AG10803 (cell line): ENCODE measurements at places on chromosomes 12 and 14.

DNA sequence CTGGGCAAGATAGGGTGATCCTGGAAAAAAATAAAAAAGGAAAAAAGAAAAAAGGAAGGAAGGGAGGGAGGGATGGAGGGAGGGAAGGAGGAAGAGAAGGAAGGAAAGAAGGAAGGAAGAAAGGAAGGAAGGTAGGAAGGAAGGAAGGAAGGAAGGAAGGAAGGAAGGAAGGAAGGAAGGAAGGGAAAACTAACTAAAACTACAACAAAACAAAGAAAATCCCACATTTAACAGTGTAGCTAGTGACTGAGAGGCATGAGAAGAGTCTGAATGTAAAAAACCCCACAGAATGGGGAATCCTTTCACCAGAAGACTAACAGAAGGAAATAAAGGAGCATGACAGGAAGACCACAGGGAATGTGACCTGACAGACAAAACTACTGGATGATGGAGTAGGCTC is 345.7 kb downstream of the NOVA1 start:
- DNase-seq = no peak

- peak; percentile 97 for DNase-seq
These were observed 3.9 kb downstream of the CEBPE start for GRCh38 chr14:23115039-23115731.

DNA sequence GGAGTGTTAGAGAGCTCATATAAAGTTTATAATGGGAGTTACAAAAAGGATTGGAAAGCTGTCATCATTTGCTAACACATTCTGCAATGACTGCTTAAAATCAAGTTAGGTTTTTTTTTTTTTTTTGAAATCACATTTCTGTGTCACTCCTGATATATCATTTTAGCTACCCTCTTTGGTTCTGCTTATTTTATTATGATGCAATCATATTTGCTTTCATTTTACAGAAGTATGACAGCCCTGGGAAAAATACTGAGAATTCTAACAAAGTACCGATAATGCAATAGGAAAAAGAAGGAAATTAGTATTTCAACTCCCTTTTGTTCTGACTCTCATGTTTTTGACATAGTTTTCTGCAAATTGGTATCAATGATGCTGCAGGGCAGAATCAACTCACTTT is 71.6 kb upstream of the MDGA2 start:
- DNase-seq = no peak

GRCh38 chr12:44258246-44258645 is 422.4 kb downstream of the TMEM117 start:
- no peak for DNase-seq

DNA sequence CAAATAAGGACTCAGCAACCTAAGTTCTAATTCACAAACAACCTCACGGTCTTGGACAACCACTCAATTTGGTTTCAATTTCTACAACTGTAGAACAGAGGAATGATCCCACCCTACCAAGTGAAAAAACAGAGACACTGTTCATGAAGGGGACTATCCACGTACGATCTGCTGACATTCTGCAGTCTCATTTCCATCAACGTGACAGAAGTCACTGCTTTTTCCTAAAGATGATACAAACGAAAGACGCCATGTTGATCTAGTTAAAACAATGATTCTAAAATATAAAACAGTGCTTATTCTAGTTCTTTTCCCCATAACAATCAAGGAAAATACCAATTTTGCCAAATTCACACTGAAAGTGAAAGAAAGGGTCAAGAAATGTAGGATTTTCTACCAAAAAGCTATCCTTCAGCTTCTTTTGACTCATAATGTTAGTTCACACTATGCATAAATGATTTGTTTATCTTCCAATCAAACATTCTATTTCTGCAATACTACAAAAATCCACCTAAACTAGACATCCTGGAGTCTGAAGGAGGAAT is 38.1 kb downstream of the CORO1C start:
- DNase-seq = no peak

DNA sequence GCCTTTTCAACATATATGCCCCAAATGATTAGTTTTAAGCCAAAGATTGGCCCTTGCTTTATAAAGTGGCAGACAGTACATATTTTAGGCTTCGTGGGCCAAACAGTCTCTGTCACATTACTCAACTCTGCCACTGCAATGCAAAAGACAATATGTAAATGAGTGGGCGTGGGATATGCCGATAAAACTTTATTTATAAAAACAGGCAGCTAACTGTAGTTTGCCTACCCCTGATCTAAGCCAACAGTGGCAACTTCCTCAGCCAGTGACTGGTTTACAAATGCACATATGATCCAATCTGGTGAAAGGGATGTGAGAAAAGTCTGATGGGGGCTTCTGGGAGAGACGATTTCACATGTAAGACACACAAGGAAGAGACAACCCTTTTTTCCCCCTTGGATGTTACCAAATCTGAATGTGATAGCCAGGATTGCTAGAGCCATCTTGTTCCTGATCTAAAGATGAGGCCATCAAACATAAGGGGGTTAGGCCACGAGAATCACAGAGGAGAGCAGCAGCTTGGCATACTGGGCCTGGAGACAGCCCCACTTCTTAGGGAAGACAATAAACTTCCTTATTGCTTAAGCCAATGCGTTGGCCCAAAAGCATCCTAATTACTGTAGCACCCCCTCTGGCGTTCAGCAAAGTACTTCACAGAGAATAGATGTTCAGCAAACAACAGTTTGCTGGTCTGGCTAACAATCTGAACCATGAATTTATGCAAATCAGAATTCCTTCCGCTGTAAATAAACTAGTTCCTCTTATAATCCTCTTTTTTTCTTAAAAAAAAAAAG is 75.2 kb upstream of the TMCC3 start:
- peak; percentile 17 for DNase-seq

- no peak for DNase-seq
These were observed 100.5 kb downstream of the PPM1H start for GRCh38 chr12:62834406-62834805.

DNA sequence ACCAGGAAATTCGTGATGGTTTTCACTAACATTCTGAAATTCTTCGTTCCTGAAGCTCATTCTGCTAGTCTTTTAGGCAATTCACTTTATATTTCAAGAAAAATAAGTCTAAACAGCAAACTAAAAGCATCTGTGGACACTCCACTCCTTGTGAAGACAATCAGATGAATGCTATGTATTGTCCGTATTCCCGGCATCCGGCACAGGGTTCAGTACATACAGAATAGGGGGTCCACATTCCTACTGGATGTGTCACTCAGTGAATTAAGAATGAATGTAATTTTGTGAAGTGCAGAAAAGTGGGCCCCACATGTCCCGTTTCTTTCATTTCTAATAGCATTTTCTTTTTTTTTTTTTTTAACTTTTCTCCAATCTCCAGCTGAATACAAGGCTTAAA is 241.3 kb downstream of the GRIN2B start:
- no peak for DNase-seq

GRCh38 chr12:2618291-2618995 is 176.3 kb upstream of the FKBP4 start:
- no peak for DNase-seq

DNA sequence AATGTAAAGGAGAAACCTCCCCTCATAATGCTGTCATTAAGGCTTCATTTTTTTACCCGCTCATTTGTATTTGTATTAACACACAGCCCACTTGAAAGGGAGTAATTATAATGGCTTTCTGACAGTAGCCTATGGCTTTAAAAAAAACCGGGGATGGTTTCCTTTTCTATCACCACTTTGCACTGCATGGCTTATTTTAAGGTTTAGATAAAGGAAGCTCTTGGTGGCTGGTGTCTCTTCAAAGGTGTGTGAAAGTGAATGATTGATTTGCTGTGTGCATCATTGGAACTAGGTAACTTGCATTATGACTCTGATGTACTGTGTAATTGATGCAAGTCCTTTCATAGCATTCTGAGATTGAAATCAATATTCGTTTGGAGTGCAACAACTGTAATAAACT is 80.7 kb downstream of the NPAS3 start:
- no peak for DNase-seq

DNA sequence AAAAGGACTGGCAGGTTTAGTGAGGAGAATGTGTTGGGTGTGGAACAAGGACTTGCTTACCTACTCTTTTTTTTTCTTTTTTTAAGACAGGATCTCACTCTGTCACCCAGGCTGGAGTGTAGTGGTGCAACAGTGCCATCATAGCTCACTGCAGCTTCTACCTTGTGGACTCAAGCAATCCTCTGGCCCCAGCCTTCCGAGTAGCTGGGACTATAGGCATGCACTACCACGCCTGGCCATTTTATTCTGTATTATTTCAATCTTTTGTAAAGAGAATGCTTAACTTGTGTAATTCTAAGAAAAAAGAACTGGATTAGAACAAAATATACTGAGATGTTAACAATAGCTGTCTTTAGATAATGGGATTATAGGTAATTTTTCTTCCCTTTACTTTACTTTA is 1.9 kb upstream of the VRTN start:
- no peak for DNase-seq

DNA sequence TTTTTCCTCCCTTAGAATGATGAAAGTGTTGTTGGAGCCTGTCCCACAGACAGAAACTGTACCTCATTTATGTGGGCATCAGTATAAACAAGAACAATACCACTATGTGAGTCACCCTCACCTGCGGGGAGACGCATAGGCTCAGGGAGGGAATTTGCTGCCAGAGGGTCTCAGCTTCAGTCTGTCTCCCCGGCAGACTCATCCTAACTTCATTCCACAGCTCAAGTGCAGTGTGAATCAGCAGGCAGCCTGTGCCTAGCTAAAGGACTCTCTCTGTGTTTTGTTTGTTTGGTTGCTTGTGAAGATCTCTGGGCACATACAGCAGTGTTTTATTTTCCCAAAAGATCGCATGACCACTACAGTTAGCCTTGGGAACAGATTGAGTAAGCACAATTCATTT is 98.9 kb downstream of the PRKCH start:
- DNase-seq = no peak

GRCh38 chr14:96160913-96161310 is 43.7 kb upstream of the BDKRB2 start:
- DNase-seq = no peak

DNA sequence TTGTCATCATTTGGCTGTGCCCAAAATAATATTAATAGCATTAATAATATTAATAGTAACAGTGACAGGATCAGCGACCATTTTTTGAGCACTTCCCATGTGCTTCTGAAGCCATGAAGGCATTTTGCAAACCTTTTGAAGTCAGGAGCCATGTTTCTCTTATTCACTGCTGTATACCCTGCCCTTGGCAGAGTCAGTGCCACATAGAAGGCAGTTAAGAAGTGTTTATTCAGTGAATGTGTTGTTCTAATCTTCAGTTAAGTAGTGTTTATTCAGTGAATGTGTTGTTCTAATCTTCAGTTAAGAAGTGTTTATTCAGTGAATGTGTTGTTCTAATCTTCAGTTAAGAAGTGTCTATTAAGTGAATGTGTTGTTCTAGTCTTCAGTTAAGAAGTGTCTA is 319.7 kb upstream of the NAV3 start:
- DNase-seq = no peak

DNA sequence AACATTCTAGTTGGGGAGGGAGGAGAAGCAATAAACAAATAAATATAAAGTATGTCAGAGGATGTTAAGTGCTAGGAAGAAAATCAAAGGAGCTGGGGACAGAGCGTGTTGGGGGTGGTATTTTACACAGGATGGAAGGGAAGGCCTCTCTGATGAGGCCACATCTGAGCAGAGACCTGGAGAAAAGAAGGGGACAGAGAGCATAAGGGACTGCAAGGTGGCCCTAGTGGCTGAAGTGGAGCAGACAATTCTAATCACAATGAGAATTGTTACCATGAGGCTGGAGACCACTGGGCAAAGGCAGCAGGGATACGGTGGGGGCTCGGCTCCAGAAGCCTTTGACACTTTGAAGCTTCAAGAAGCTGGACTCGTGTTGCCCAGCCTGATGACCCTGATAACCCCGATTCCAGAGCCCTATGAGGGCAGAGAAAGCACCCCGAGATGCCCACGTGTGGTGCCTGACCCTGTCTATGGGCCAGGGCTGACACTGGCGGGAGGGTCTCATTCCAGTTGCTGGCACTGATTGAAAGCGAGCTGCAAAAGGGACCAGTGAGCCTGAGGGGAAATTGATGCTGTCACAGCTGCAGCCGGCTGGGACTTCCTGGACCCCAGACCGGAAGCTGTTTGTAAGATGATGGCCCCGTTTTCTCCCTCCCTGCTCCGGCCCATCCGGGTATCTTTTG is 169.1 kb downstream of the RBM19 start:
- DNase-seq = no peak

GRCh38 chr14:99772371-99773283 is 20.6 kb upstream of the EML1 start:
- no peak for DNase-seq

GRCh38 chr14:96112032-96112431 is 72.9 kb downstream of the C14orf132 start:
- DNase-seq = no peak

- DNase-seq = no peak
These were observed 184.8 kb downstream of the SPTSSA start for GRCh38 chr14:34277191-34277590.

GRCh38 chr12:51814311-51815088 is 34.0 kb downstream of the FIGNL2 start:
- DNase-seq = peak; percentile 83
